NCI-H1105 treated with DMSO at 0.1 percent for 48 hours (cell line): ENCODE measurements at places on chromosomes 5 and 9.

DNA sequence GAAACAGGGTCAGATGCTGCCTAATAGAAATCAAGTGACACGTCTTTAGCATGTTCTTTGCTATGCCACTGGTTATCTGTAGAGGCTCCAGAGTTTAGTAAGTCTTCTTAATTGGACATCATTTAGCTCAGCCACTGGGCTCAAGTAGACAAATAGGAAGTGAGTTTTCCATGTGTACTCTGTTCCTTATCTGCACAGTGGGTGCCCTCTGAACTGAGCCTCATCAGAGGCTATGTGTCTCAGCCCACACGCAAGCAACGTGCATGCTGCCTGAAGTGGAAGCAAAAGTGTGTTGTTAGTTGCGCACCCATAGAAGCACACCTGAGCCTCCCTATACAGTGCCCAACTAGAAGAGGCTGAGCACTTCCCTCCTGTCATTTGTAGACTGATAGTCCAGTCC is 134.7 kb downstream of the SEMA5A start:
- DNase-seq, result no peak

GRCh38 chr9:100066539-100066938 is 32.3 kb downstream of the ERP44 start:
- no peak for DNase-seq

DNA sequence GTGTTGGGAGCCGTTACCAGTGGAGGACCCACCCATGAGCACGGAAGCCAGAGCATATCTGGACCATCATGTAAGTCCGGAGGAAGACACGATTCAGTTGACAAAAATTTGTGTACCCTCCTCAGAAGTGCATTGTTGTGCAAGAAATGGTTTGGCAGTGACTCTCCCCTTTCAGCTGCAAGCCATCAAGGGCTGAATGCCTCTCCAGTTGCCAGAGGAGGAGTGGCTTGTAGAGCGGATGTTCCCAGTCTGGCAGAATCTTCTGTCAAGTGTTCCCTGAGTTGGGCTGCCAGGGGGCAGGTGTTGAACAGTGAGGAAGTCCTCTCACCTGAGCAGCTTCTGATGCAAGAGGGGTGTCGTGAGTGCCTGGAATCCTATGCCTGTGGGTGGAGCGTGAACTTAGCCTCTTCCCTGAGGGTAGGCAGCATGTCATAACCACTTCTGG is 27.6 kb upstream of the CDKN2AIPNL start:
- DNase-seq, result peak; percentile 71

- no peak for DNase-seq
Measured at GRCh38 chr9:89850153-89850552, 245.3 kb downstream of the GADD45G start.

GRCh38 chr9:109203761-109204360 is 36.8 kb upstream of the FRRS1L start:
- no peak for DNase-seq

DNA sequence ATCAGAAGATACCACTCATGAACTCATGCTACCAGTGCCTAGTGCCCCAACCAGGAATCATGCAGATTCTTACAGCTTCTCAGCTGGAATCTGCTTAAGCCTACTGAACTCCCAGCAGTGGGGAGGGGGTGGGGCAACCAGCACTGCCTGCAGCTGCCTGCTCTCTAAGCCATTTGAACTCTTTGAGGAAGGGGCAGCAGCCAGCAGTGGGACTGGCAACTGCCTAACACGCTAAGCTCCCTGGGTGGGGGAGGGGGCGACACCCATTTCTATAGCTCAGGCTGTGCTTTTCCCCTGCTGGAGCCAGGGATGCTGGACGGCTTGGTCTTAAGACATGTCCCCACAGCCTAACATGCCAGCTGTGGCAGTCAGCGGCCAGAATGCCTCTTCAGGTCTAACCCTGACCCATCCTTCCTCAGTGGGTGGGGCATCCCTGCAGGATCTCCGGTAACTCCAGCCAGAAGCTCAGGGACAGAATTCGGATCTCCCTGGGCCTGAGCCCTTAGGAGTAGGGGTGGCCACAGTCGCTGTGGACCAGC is 889.7 kb downstream of the CDH9 start:
- DNase-seq, result no peak

DNA sequence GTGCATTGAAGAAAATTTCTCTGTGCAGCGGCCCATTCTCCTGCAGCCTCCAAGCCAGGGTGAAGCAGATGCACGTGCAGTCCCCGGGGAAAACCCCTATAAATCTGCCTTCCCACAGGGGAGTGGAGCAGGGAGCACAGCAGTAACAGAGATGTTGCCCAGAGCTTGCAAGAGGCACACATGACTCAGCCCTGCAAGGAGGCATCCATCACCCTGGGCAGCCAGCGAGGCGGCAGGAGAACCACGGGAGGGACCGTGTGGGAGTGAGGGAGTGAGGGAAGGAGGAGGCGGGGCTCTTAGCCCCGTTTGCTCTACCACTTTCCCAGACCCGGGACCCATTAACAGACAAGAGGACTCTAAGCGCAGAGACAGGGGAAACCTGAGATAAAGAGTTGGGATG is 96.2 kb upstream of the ARAP3 start:
- DNase-seq, result no peak

- DNase-seq, result no peak
Measured at GRCh38 chr9:880725-881124, 39.2 kb downstream of the DMRT1 start.

- DNase-seq, result no peak
Measured at GRCh38 chr5:161549106-161549505, 2.6 kb upstream of the GABRB2 start.
